ENCODE measurements at places on chromosomes 11 and 22. TPM values are rescaled to one million over a fixed set of nuclear protein-coding genes. Genes with fewer than 3 reads are reported as not detected.

Gene LGALS12
- total RNA-seq, result not detected

- DNase-seq, result no peak
Observed at GRCh38 chr11:26765323-26765722, 43.5 kb upstream of the SLC5A12 start.

DNA sequence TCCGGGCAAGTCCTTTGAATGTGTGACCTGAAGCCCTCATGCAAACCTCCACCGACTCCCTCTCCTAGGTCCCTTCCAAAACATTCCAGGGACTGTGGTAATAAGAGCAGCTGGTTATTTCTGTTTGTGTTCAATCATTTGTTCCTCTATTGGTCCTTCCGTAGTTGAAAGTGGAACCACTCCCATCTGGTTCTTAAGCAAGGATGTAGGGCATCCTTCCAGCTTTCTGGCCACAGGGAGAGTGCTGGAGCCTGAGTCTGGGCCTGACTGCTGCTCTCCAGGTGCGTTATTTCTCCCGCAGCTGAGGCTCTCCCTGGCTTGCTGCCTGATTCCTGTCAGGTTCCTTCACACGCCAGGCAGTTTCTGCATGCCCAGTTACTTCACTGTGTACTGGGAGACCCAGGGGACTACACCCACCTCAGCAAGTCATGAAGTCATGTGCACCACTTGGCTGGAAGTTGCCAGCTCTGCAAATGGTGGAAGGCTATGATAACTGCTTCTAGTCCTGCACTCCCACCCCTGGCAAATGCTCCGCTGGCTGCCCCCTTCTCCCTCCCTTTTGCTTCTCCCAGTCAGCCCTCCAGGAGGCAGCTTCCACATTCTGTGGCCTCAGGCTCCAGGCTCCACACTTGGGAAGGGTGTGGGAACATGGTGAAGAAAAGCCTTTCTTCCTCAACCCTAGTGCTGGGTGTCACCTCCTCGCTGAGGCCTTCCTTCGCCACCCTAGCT, 4.0 kb upstream of the ALX4 start:
- DNase-seq, result no peak

DNA sequence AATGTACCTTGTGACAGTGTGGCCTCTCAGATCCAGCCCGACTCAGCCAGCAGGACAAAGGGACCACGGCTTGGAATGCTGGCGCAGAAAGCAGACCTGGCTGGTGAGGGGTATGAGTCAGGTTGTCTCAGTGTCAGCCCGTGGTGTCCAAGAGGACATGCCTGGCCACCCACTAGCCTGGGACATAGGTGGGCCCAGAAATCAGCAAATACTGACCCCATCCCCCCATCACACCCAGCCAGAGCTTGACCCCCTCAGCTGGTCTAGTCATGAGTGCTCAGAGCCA, 4.5 kb downstream of the BANF1 start:
- no peak for DNase-seq

GRCh38 chr11:15772981-15773380, 583.4 kb downstream of the SOX6 start:
- no peak for DNase-seq

All from HT1080 (cell line).